ENCODE measurements at places on chromosomes 6 and 20.

- DNase-seq = no peak
These were observed 273.6 kb downstream of the PHACTR1 start for GRCh38 chr6:12990162-12990561.

GRCh38 chr6:137958811-137959565 is 91.9 kb downstream of the TNFAIP3 start:
- no peak for DNase-seq

DNA sequence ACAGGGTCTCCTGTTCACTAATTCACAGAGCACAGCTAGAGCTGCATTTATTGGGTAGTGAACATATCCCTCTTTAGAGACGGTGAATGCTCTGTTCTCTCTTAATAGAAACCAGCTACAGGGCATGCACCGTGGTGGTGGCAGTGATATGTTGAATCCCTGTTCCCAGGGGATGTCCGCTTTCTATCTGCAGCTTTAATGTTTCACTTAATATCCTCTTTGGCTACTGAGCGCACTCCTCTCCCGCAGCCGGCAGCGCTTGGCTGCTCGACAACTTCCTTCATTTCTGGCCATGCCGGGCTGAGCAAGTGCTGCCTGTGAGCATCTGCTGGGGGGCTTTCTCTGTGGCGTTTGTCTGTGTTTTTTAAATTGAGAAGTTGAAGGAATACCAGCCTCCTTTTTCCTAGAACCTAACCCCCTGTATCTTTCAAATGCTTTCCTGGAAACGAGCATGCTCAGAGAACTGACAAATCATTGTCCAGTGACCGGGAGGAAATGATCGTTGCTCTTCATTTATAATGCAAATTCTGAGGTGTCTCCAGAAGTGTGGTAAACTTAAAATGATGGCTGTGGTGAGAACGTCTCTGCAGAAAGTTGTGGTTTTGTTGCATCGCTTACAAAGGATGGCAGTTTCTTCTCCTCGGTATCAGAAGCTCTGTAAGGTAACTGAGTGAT is 297.9 kb downstream of the UTRN start:
- DNase-seq = peak; percentile 70

DNA sequence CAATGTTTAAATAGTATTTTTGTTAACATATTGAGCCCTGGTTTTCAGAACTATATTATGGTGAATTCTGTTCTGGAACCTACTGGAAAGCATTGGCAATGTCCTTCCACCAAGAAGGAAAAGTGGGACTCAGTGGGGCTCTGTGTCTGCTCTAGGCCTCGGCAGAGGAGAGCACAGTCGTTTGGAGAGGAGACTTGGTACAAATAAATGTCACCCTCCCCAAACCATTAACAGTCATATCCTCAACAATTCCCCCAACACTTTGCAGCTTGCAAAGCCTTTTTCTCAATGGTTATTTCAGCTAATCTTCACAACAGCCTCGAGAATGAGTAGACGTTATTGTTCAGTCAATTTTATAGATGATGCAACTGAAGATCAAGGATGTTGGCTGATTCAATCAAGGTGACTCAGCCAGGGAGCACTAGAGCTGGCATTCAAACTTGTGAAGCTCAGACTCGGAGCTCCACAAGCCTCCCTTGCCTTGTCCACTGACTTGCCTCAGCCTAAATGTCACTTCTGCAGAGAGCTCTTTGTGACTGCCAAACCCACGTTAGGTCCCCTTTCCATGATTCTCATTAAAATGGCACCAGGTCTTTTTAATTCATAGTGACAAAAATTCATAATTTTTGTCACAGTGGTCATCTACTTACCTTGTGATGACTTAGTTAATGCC is 60.6 kb downstream of the TOX2 start:
- DNase-seq = no peak

DNA sequence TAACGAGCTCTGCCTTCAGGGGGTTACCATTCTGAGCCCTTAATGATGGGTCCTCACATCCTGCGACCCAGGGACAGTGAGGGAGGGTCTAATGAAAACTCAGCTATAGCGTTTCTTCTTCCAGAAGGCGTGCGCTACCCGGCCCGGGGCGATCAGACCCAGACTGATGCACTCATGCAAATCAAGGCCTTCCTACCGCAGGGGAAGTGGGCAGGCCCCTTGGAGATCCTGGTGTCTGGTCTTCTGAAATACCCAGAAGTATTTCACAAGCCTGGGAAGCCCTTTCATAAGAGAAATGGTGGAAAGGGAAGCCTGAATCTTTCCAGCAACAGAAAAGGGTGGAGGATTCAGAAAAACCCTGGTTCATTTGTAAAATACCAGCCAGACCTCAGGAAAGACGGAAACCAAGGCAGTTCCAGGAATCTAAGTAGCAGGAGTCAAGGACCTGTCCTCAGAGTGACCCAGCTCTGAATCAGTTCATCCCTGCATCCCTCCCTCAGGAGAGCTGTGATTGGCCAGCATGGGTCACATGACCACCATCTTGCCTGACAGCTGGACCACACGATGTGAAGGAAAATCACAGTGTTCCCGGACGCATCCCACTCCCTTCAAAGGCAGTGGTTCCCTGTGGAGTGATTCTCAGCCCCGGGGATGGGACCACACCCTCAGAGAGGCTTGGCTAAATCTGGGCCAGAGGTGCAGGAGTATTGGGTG is 12.7 kb downstream of the BFSP1 start:
- no peak for DNase-seq

DNA sequence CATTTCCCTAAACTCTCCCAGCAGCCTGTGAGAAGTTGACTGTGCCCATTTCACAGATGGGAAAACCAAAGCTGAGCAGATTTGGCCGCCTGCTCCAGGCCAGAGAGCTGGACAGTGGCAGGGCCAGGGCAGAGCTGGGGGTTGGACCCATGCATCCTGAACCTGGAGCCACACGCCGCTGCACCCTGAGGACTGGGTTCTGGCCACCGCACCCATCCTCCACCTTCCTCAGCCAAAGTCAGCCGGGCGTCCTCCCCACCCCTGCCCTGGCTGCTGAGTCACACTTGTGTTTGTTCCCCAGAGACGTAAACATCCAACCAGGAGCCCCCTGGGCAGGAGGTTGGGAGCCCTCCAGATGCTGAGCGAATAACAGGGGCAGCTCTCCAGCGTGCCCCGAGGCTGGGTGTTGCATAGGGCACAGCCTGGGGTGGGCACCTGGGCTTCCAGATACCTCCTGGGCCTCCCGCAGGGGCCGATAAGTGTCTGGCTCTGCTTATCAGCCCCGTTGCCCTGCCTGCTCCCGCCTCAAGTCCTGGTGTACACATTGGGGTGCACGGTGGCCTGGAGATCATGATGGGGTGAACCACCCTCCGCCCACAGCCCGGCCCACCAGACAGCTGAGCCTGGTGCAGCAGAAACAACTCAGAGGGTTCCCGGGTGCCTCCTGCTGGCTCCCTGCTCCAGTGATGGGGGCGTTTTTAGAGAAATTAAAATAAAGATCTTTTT is 23.8 kb downstream of the RBM38 start:
- DNase-seq = no peak

DNA sequence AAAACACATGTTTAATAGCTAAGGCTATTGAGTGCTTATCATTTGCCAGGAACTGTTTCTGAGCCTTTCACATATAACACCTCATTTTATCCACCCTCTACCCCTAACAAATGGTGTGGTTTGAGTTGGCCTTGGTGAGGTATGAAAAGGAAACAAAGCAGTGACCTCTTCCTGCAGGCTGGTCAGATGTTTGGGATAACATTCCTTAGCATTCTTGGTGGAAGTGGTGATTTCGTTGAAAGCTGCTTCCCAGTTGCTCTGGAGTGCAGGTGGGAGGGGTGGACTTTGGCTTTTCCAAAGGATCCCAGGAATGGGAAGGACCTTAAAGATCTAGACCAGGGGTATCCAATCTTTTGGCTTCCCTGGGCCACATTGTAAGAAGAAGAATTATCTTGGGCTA is 41.3 kb downstream of the CARMIL1 start:
- no peak for DNase-seq

- no peak for DNase-seq
These were observed 260.4 kb upstream of the THEMIS start for GRCh38 chr6:128161263-128161662.

Measured in CD4-positive, alpha-beta T cell treated with Interferon alpha-2 for 1 hour (primary cell).